Sigmoid colon (tissue), 7 donors: ENCODE measurements at places on chromosomes 2 and 18. TPM values are rescaled to one million over a fixed set of nuclear protein-coding genes. Genes with fewer than 3 reads are reported as not detected.

GRCh38 chr2:230166557-230167170, 53.1 kb downstream of the SP110 start:
- H3K27me3 ChIP-seq: no peaks in the 10 kb centered on the region
- H3K27ac ChIP-seq: no peak overlapping the region
- H3K36me3 ChIP-seq: no peaks in the 10 kb centered on the region
- no peak for DNase-seq
- H3K4me3 ChIP-seq: no peak overlapping the region

- H3K4me1 ChIP-seq: no peaks in the 10 kb centered on the region
- DNase-seq: no peak
- no peak overlapping the region for H3K4me3 ChIP-seq
- H3K27ac ChIP-seq: no peak overlapping the region
- no peaks in the 10 kb centered on the region for H3K27me3 ChIP-seq
Observed at GRCh38 chr18:65093346-65093745, 657.5 kb upstream of the CDH7 start.

GRCh38 chr2:234949762-234950434, 1.9 kb upstream of the SH3BP4 start:
- peaks cover 36% of the 10 kb centered on the region for H3K4me1 ChIP-seq
- no peak for DNase-seq
- H3K36me3 ChIP-seq: no peaks in the 10 kb centered on the region

- no peak for DNase-seq
- no peaks in the 10 kb centered on the region for H3K27me3 ChIP-seq
- H3K4me1 ChIP-seq: no peaks in the 10 kb centered on the region
- H3K36me3 ChIP-seq: no peaks in the 10 kb centered on the region
Observed at GRCh38 chr2:191417746-191418145, 172.5 kb downstream of the MYO1B start.

GRCh38 chr2:430291-431040, 142.6 kb upstream of the ALKAL2 start:
- no peak overlapping the region for H3K27ac ChIP-seq
- H3K4me3 ChIP-seq: no peak overlapping the region
- DNase-seq: no peak

DNA sequence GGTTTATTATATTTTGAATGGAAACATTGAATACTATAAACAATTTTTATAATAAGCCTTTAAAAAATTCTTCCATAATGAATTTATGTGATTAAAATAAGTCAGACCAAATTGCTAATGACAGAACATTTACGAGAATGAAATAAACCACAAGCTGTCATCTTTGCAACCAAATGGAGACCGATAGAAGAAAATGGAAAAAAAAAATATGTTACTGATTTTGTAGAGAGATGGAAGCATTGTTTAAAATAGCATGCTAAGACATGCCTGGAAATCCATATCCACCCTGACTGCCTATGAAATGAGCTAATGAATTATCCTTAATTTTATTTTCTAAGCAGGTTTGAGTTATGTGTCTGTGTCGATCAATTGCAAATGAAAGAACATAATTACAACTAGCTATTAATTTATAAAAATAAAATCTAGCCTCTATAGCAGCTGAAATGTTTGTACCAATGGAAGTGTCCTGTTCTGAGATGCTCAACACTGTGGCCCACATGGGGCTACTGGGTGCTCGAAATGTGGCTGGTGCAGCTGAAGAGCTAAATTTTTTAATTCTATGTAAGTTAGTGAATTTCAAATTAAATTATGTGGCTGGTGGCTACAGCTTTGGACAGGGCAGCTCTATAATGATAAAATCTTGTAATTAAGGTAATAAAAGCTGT, 832.8 kb downstream of the RNF144A start:
- H3K4me3 ChIP-seq: no peak overlapping the region
- DNase-seq: no peak
- H3K36me3 ChIP-seq: no peaks in the 10 kb centered on the region
- H3K27me3 ChIP-seq: no peaks in the 10 kb centered on the region
- peaks cover 27% of the 10 kb centered on the region for H3K4me1 ChIP-seq

DNA sequence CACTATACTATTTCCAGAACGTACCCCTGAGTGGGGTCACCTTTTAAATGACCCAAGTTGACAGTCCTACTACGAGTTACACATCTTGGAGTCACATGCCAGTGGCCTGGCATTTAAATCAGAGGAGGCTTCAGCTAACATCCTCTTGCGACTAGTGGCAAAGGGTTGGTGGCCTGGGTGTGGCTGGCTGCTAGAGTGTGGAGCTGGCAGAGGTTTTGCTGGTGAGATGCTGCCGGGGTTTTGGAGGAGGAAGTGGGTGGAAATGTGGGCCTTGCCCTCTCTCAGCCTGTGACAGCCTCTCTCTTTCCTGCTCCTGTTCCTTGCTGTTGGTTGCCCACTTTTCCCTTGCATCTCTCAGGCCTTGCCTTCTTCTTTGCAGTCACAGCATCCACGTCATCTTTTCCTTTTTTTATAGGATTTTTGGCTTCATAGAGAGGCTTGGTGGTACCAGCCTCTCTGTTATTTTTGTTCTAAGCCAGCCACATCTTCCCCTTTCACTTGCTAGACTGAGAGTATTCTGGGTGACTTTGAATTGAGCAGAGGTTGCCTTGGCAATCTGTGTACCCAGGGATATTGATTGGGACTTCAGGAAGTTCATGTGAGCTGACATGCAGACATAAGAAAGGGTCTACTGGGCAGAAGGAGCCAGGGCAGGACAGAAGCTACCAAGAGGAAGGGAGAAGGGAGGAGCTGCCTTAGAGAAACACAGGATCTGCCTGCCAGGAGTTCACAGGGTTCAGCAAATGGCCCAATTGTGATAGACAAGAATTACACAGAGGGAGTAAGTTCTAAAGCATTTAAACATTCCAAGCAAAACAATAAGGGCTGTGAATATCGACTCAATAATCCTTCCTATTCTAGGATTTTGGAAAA, 55.4 kb downstream of the CDC42EP3 start:
- H3K4me3 ChIP-seq: no peak overlapping the region

DNA sequence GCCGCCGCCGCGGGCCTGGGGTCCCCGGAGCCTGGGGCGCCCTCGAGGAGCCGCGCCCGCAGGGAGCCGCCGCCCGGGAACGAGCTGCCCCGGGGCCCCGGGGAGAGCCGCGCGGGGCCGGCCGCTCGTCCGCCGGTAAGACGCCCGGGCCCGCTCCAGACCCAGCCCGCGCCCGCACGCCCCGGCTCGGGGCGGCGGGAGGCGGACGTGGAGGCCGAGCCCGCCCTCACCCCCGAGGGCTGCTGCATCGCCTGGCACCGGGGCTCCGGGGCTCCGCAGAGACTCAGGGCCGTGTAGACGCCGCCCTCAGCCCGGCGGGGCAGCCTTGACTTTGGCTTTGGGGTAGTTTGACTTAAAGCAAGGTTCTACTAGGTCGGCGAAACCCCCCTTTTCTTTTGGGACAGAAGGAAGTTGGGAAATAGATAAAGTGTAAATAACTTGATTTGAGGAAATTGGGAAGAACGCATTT, 335 bp downstream of the ERFE start:
- no peaks in the 10 kb centered on the region for H3K36me3 ChIP-seq
- H3K4me1 ChIP-seq: peaks cover 19% of the 10 kb centered on the region

- H3K27me3 ChIP-seq: no peaks in the 10 kb centered on the region
- peak; percentile 89 for DNase-seq
- H3K4me3 ChIP-seq: no peak overlapping the region
- H3K4me1 ChIP-seq: no peaks in the 10 kb centered on the region
- H3K27ac ChIP-seq: peak overlapping the region; percentile 67
Observed at GRCh38 chr2:26274058-26274613, 29.4 kb downstream of the HADHB start.

DNA sequence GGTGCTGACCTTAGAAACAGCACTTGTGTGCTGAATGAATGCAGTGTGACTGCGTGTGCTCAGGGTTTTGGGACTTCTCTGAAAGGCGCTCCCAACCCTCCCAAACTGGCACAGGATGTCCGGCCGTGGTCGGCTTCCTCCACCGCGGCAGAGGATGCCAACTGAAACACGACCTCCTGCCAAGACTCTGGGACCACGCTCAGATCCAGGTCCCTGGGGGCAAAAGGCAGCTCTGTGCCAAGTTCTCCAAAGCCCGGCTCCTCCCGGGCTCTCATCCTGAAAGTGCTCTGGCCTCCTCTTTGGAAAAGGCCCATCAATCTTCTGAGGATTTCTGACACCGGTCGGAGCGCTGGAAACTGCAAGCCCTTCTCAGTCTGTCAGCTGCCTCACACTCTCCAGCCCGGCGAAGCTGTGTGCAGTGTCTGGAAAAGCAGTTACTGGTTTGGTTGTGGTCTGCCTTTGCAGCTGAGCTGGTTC, 32.3 kb upstream of the ZBTB7C start:
- DNase-seq: no peak
- H3K4me1 ChIP-seq: no peaks in the 10 kb centered on the region
- H3K27me3 ChIP-seq: no peaks in the 10 kb centered on the region
- peak overlapping the region; percentile 49 for H3K27ac ChIP-seq
- no peak overlapping the region for H3K4me3 ChIP-seq

DNA sequence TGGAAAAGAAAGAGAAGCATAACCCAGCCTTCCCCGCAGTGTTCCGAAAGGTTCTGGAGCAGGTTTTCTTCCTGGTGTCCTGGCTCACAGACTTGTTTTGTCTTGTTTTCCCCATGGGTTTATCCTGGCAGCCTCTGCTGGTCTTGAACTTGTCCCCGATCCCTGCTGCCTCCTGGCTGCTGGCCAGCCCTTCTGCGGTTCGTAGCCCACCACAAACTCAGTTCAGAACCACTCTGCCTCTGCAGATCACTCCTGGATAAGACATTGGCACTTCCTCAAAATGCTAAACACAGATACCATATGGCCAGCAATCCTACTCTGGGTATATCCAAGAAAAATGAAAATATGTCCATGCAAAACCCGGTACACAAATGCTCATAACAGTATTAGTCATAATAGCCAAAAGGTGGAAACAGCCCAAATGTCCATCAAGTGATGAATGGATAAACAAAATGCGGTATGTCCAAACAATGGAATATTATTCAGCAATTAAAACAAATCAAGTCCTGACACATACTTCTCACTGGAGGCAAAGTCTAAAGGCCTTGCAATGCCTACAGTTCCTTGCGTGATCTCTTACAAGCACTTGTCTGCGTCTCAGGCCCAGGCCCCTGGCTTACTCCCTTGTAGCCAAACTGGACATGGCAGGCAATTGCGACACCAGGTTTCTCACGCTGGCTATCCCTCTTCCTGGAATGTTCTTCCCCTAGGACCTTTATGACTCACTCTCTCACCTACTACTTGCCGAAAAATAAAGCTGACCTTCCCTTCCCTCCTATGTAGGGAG, 28.0 kb upstream of the ARHGEF4 start:
- no peak overlapping the region for H3K4me3 ChIP-seq
- no peaks in the 10 kb centered on the region for H3K36me3 ChIP-seq
- H3K27me3 ChIP-seq: no peaks in the 10 kb centered on the region

DNA sequence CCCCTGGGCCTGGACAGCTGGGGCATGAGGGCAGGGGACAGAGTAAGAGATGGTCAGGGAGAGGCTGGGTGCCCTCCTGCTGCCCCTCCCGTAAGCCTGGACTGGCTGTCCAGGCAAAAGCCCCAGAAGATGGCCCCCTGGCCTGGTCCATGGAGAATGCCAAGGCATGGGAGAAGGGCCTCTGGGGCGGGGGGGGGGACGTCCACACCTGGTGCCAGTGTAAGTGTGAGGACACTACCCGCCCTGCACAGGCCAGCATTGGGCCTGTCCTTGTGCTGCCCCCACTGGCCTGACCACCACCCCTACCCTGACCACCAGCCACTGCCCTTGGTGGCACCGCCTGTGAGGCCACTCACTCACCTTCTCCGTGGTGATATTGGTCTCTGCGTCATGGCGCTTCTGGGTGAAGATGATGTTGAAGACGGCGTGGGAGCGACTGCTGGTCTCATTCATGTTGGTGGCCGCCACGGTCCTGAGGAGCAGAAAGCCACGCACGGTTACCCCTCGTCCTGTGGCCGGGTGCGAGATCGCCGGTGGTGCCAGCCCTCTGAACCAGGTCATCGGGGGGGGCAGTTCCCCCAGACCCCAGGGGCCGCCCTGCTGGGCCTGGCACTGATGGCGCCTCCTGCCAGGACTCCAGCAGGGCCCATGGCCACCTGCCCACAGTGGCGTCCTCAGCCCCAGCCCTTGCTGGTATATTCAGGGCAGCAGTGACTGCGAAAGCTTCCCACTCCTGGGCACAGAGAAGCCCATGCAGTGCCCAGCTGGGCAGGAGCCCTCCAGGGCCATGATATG, 35.2 kb downstream of the KIF1A start:
- H3K36me3 ChIP-seq: no peaks in the 10 kb centered on the region
- H3K27me3 ChIP-seq: no peaks in the 10 kb centered on the region
- no peak overlapping the region for H3K27ac ChIP-seq

DNA sequence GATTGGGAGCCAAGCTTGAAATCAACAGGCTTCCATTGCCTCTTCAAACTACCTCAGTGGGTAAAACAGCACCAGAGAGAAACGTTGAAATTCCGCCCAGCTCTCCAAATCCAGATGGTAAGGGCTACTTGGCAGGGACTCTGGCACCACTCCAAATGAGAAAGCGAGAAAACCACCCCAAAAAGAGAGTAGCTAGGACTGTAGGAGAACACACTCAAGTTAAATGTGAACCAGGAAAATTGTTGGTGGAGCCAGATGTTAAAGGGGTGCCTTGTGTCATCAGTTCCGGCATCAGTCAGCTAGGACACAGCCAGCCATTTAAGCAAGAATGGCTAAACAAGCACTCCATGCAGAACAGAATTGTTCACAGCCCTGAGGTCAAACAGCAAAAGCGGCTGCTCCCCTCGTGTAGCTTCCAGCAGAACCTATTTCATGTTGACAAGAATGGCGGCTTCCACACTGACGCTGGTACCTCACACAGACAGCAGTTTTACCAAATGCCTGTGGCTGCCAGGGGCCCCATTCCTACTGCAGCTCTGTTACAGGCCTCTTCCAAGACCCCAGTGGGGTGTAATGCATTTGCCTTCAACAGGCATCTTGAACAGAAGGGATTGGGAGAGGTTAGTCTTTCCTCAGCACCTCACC, 167.3 kb downstream of the ASXL3 start:
- no peaks in the 10 kb centered on the region for H3K36me3 ChIP-seq
- H3K4me1 ChIP-seq: no peaks in the 10 kb centered on the region
- DNase-seq: peak; percentile 45
- no peak overlapping the region for H3K27ac ChIP-seq
- H3K27me3 ChIP-seq: no peaks in the 10 kb centered on the region

RESP18 gene
- not detected for total RNA-seq

NEMP2 gene
- total RNA-seq: 6.8 TPM

EMX1 gene
- not detected for total RNA-seq

MYL12B gene
- 204 TPM for total RNA-seq

UPP2 gene
- not detected for total RNA-seq

GPN1 gene
- total RNA-seq: 18.5 TPM

CNOT9 gene
- total RNA-seq: 36.2 TPM

PSD4 gene
- total RNA-seq: 2.5 TPM

GCKR gene
- not detected for total RNA-seq

NYAP2 gene
- not detected for total RNA-seq

TTR gene
- not detected for total RNA-seq

FAM124B gene
- total RNA-seq: 1.5 TPM
